ENCODE measurements at places on chromosomes 13 and 19.

- DNase-seq, result no peak
These were observed 18.4 kb downstream of the NFIX start for GRCh38 chr19:13013649-13014048.

DNA sequence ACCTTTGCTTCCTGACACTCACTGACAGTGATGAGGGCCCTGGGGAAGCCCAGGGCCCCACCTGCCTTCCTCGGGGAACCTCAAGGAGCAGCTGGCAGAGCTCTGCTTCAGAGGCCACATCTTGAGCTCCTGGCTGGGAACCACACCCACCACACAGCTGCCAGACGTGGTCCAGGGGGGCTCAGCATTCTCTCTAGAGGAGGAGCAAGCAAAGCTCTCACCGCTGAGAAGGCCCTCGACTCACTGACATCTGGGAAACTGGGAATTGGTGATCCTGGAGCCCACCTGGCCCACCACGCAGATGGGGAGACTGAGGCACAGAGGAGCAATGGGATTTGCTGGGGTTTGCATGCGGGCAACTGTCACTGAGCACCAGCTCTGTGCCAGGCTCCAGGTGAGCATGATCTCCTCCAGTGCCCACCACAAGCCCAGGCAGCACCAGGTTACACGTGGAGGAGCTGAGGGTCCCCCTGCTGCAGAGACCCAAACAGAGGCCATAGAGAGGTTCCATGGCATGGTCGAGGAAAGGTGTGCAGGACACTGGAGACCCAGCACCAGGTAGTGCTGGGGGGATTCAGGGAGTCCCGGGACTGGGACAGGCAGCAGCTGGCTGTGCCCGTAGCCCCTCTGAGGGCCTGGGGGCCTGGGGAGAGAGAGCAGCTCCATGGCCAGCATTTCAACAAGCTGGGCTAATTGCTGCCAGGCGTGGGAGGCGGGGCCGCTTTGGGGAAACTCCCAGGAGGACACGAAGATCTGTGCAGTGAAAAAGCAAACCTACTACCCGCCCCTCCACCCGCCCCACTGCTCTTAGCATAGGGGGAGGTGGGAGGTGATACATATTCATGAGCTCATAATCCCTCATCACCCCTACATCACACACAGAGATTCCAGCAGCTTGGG is 33.4 kb downstream of the PEPD start:
- DNase-seq, result no peak

DNA sequence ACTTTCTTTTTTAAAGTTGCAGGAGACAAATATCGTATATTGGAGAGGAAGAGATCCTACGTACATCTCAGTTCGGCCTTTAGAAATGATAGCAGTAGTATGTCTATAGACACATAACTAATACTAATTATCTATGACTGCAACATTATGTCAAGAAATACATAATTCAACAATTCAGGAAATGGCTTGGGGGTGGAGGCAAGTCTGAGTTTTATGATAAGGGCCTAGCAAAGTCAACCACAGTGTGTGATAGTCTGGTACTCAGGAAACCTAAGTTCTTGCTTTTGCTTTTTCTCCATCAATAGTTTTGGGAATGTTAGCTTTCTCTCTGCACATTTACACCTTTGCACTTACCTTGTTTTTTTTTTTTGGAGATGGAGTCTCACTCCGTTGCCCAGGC is 27.5 kb upstream of the OBI1 start:
- no peak for DNase-seq

DNA sequence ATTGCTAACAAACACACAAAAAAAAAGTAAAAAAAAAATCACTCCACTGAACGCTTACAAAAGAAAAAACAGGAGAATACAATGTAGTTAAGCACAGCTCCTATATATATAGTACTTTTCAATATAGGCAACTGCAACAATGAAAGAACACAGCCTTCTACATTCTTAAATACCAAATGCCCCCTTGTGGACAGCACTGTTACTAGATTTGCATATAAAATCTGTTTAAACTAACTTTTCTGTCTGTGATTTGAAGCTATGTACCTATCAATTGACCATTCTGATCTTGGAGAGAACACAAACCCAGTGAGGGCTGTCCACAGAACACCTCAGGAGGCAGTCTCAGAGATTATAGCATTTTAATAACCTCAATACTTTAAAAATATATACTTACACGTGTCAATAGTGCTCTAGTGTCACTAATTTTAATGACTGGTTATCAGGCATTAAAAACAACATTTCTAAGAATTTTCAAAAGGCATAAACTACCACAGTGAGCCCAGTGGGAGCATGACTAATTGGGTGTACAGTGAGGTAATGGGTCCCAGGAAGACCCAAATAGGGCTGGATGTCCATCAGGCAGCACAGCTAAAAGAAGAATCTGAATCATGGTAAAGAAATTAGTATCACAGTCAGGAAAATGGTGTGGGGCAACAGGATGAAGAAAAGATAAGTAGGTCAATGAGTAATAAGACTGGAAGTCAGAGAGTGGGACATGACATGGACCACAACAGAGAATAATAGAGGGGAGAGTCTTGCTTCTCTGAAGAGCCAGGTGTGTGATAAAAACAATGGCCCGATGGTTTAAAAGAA is 22.2 kb downstream of the CCDC169 start:
- no peak for DNase-seq

- DNase-seq, result no peak
These were observed 19.9 kb upstream of the ARGLU1 start for GRCh38 chr13:106587787-106588186.

GRCh38 chr19:18814063-18814462 is 17.7 kb upstream of the UPF1 start:
- DNase-seq, result no peak

DNA sequence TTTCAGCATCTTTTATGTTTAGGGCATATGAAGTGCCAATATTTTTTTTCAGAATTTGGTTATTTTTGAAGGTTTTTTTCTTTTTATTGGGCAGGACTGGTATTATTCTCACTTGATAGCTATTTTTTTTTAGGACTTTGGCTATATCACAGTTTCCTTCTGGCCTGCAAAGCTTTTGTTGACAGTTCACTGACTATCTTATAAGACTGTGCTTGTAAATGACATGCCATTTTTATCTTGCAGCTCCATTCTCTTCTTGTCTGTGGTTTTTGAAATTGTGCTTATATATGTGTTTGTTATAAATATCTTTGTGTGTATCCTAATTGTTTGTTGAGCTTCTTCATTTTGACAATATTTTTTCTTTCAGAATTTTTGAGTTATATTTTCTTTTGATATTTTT is 26.4 kb upstream of the ZNF431 start:
- no peak for DNase-seq

- DNase-seq, result no peak
These were observed 18.6 kb downstream of the ZNF575 start for GRCh38 chr19:43551399-43552197.

- DNase-seq, result peak; percentile 20
These were observed 2.8 kb upstream of the FCGBP start for GRCh38 chr19:39937094-39937720.

- DNase-seq, result peak; percentile 34
These were observed 585 bp downstream of the MAP1S start for GRCh38 chr19:17719730-17720400.

GRCh38 chr13:76769271-76769791 is 116.9 kb downstream of the KCTD12 start:
- DNase-seq, result no peak

DNA sequence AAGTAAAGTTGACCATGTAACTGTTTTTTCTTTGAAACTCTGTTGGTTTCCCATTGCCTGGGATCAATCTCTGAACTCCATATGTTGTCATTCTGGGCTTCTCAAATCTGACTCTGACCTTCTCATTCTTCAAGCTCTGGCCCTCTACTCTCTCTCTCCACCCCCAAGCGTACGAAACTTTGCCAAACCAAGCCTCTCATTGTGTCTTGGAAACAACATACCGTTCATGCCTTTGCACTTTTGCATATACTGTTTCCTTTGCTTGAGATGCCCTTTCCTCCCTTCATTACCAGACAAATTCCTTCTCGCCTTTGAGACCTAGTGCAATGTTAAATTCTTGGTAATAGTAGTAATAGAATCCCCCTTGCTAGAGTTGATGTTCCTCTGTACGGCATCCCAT is 113.7 kb downstream of the OLFM4 start:
- DNase-seq, result no peak

DNA sequence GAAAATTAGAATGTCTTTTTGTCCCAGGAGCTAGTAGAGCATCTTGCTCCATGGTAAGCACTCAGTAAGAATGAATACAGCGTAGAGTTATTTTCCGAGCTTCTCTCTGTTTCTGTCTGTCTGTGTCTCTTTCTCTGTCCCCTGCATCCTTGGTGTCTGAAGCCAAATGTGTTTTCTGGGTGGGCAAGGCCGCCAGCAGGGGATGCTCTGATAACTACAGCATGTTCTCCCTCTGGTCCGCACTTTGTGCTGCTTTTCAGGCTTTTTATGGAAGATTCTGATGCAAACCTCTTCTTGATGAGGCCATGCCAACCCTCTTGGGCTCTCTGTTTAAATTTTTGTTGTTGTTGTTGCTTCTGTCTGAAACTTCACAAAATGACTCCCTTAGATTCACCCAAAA is 142.8 kb upstream of the UBL3 start:
- no peak for DNase-seq

- DNase-seq, result no peak
These were observed 3.6 kb downstream of the ZIC5 start for GRCh38 chr13:99967869-99968520.

DNA sequence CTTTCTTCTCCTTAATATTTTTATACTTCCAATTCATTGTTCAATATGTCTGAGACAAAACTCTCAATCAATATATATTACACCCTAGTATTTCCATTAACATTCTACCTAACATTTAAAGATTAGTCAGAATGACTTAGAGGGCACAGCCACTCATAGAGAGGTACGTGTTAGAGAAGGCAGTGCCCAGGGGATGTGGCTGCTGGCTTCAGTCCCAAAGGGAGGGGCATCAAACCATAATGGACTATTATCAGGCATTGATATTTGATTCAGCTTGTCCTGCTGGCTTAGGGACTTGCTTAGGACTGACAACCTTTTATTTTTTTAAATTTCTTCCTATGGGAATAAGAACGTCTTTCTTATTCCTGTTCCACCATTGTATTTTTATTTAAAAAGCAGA is 1392.0 kb upstream of the ATXN8OS start:
- DNase-seq, result no peak

GRCh38 chr13:19817106-19817505 is 34.4 kb upstream of the PSPC1 start:
- DNase-seq, result no peak

GRCh38 chr19:41910240-41910991 is 17.8 kb downstream of the ERFL start:
- DNase-seq, result no peak

DNA sequence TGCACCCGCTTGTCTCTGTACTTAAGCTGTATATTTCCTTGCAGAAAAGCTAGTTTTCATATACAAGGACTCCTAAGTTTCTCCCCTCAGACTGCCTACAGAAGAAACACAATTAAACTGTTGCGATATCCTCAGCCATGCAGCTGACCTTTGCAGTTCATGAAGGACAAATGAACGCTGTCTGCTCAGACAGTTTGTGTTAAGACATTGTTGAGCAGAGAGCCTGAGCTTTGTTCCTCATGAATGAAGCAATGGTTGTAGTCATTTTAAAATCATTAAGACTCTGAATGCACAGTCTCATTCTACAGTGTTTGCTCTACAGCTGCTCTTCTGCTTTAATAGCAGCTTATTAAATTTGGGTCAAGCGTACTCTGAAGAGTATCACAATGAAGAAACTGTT is 23.2 kb upstream of the MAB21L1 start:
- DNase-seq, result no peak

GRCh38 chr13:20402881-20403280 is 122.8 kb downstream of the CRYL1 start:
- no peak for DNase-seq

DNA sequence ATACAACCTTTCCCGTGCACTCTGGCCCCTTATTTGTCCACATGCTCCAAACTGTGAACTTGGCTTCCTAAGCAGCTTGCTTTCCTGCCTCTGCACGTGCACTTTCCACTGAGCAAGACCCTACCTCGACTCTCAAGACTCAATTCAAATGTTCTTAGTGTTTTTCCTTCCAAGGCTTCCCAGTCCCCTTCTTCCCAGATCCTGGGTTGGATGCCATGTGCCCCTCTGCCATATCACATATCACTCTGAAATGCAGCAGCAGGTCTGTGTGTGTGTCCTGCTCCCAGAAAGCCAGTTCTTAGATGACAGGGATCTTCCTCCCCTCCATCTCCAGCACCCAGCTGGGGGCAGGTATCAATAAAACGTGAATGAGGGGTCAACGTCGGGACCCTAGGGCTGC is 3.0 kb downstream of the ZNF557 start:
- no peak for DNase-seq

DNA sequence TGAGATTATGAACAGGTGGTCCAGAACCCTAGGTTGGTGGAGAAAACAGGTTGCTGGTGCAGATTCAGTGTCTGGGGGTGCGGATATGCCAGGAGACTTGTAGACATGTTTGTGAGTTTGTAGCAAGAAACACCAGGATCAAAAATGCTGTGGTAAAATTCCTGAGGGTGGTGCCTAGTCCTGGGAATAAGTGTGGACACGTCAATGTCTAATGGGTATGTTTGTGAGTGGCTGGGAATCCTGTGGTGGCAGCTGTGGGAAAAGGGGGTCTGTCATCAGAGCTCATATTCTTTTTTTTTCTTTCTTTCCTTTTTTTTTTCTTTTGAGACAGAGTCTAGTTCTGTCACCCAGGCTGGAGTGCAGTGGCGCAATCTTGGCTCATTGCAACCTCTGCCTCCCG is 7.2 kb downstream of the ZNF708 start:
- DNase-seq, result no peak

DNA sequence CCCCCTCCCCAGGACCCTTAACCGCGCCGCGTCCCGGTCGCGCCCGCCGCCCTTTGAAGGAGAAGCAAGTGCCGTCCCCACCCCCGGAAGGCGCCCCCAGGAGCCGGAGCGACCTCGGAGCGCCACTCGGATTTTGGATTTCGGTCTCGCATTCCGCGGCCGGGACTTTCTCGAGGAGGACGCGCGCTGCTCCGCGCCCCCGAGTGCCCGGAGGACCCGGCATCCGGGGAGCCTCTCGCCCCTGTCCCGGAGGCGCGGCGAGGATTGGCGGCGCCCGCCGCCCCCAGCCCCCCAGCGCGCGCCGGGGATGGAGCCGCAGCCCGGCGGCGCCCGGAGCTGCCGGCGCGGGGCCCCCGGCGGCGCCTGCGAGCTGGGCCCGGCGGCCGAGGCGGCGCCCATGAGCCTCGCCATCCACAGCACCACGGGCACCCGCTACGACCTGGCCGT is 1.6 kb downstream of the MIDN start:
- no peak for DNase-seq

DNA sequence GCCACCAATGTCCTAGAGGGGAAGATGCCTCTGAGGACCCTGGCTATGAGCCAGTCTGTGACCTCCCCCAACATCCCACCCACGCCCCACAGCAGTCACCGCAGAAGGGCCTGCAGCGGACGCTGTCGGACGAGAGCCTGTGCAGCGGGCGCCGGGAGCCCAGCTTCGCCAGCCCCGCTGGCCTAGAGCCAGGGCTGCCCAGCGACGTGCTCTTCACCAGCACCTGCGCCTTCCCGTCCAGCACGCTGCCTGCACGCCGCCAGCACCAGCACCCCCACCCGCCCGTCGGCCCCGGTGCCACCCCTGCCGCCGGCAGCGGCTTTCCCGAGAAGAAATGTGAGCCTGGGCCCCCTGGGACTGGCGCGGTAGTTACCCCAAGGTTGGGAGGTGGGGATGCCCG is 30.6 kb downstream of the DPF1 start:
- no peak for DNase-seq

All from stimulated activated CD8-positive, alpha-beta memory T cell treated with anti-CD3 and anti-CD28 coated beads, Interleukin-4, amount 100 ng/mL, for 4 hours (primary cell).